Gastrocnemius medialis (tissue), 4 donors: ENCODE measurements at places on chromosomes 2 and 18. TPM values are rescaled to one million over a fixed set of nuclear protein-coding genes. Genes with fewer than 3 reads are reported as not detected.

DNA sequence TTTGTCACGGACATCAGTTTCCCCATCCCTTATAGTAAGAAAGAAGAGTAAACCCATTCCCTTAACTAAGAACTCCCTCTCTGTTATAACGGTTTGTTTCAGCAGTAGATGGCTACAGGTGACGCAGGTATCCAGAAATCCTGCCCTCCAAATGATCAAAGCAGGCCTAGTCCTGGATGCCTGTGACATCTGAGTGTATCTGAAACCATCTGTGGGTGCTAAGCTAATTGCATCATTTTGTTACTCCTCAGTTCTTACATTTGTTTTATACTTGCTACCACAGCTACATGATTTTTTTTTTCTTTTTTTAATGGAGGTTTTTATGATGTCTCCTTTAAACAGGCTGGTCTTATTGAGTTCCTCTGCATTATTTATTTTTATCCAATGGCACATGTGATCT is 55.1 kb downstream of the AAK1 start:
- DNase-seq: no peak

DNA sequence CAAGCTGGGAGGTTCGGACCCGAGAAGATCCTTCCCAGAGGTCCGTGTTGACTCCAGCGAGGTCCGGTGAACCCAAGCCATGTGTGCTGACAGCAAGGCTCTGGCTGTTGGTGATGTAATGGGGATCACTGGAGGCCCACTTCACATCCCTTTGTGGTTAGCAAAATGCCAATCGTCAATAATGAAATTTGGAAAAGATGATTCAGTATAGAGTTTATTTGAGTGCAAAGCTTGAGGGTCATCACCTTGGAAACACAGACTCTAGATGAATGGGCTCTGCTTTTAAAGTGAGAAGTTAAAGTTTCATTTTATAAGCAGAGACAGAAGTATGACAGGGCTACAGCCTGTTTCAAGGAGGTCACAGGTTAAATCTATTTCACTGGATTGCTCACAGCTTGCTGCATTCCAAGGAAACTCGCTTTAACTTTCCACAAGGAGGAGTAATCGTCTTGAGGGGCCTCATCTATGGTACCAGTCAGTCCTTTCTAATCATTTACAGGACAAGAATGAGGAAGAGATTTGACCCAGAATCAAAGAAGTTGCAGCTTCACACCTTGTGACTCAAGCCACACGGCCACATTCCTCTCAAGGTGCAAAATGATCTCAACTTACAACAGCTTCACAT is 140.5 kb downstream of the TPO start:
- no peak for DNase-seq

ALK gene
- total RNA-seq: not detected

AMER3 gene
- not detected for total RNA-seq

DNA sequence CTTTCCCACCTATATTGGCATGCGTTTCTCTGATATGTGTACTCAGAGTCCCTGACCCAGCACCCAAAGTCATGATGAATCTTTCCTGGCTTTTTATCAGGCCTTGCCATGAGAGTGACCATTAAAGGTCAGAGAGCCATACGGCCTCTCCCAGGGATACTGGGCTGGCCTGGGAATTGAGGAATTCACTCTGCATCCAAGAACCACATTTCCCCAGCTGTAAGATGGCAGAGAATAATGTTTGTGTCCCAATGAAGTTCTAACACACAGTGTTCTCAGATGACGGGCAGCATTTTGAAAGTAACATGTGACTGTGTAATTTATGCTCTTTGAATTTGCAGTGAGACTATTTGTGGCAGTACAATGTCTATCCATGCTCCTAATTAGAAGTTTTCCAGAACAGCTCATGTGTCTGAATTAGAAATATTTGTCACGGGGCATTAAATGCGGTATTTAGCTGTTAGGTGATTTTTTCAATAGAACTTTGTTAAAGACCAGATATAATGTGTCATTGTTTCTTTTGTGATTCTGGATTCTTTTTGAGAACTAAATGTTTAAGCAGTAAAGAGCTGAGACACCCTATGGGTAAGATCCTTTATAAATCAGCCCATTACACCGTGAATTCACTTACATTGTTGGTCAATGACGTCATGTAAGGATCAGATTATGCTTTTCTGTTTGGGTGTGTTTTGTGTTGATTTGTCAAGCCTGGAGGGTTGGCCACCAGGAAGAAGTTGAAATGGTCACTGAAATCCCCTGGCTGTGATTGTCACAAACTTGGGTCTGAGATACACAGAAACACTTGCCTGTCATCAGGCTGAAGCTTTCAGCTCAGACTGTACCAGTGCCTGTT is 7.3 kb upstream of the SLC3A1 start:
- peak; percentile 31 for DNase-seq

- peak; percentile 59 for DNase-seq
Measured at GRCh38 chr2:17830053-17831034, 14.1 kb downstream of the MSGN1 start.

CXCR4 gene
- 3.7 TPM for total RNA-seq

DNA sequence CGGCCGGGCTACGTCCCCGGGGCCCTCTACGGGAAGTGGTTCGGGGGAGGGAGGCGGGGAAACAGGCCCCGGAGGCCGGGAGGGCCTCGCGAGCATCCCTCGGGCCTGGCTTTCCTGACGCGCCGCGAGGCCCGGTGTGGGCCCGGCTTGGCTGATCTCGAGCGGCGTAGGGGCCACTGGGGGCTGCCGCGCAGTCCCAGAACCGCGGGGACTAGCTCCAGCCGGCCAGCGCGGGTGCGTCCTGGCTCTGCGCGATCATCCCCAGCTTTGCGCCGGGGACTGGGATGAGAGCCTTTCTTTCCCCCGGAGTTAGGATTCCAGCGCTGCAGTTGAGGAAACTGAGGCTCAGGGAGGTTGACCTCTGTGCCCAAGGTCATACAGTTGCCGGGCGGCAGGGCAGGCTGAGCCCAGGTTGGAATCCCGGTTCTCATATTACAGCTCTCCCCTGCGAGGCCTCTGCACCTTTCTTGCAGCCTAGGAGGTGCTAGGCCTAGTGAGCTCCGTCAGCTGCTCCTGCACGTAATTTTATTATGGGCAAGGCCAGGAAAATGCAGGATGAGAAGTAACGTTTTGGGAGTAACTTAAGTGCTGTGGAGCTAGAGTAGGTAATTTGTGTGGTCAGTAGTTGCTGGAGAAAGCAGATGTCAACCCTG is 501 bp downstream of the LPIN1 start:
- peak; percentile 58 for DNase-seq

GRCh38 chr18:48531908-48532307 is 6.9 kb upstream of the CTIF start:
- no peak for DNase-seq

- DNase-seq: no peak
Measured at GRCh38 chr2:82055846-82056245, 1751.3 kb upstream of the LRRTM1 start.

DNA sequence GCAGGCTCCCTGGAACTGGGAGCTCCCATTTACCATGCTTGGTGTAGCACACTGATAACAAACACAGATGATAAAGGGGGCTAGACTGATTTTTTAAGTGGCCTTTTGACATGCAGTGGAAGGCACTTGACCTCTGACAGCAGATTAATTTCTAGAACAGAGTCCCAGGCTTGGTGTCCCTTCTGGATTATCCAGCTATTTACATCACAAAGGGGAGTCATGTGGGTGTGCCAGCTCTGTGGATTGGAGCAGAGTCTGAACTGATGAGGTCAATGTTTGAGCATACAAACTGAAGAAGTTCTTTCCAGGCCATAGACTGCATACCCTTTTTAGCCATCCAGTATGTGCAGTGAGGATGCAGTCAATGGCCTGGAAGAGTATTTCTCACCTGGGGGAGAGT is 31.5 kb upstream of the SIX2 start:
- no peak for DNase-seq

CSRNP3 gene
- 0.07 TPM for total RNA-seq

- DNase-seq: no peak
Measured at GRCh38 chr2:150182566-150183235, 304.8 kb downstream of the RND3 start.

DNA sequence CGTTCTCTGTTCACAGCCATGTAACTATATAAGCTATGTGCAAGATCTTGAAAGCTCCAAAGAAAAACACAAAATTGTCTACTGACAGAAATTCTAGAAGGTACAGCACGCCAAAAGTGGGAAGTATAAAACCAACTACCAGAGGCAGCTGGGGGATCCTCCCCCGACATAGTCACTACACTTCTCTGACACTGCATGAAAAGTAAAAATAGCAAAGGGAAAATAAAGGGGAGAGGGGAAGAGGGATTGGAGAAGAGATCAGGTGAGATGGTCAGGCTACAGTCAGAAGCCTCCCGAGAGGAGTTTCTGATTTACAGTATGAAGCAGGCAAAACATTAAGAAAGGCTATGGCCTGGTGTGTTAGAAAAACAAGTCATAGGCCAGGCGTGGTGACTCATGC is 39.8 kb upstream of the PCBP1 start:
- no peak for DNase-seq

DNA sequence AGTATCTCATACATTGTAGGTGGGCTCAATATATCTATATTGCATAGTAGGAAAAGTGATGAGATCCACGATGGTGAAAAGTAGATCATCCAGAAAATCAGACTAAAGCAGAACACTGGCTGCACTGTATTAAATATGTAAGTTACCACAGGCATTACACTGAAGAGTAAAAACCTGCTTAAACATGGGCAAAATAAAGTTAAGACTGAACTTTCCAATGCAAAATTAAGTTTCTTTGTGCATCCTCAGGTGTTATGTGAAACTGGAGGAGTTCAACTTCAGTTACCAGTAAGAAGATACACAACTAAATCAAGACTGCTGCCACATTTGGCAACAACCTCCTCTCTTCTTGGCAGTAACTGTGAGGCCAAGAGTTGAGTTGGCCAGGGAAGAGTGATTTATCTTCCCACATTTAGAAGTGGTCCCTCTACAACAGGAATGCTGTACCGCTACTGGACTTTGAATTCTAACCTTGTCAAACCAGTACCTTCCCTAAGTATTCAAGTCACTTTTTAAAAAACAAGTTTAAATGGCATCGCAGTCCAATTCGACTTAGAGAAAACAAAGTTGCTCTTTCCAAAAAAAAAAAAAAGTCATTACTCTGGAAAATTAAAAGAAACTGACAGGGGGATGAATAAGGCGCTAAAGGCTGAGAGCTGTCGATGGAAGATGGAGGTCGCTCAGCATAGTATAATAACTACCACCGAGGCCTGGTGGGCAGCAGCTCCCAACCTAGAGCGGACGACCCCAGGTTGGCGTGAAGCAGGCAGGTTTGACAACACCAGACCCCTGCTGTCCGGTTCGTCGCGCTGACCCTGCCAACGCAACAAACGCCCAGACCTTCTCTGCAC is 1.1 kb downstream of the MAP4K3 start:
- peak; percentile 72 for DNase-seq

GRCh38 chr18:48733643-48734253 is 194.9 kb downstream of the CTIF start:
- DNase-seq: peak; percentile 59

DNA sequence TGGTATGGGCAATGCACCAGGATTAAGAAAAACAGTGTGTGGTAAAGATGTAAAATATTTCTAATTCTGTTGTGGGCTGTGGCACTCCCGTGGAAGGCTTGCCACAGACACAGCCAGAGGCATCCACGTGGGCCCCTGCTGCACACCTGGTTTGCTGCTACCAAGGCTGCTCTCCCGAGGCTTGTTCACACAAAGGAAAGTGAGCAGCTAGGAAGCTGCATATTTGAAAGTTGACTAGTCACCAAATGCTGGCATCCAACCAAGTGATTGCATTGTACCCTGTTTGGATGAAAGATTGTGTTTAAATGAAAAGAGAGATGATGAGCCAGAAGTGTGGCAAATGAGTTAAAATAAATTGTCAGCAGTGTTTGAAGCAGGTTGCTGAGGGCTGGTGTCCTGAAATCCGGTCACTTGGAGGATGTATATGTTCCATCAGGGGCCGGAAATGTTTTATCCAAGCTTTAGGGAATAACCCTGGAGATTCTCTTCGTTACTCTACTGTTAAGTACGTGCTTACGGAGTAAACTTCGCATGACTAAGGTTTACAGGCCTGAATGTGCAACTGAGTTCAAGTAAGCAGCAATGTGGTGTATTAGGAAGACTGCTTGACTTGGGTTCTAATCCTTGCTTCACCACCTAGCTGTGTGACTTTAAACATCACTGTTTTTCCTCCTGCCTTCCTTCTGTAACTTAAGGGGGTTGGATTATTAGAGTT is 86.1 kb downstream of the MSH2 start:
- no peak for DNase-seq

ROCK2 gene
- 70.3 TPM for total RNA-seq
